ENCODE measurements at places on chromosomes 5 and 9. TPM values are rescaled to one million over a fixed set of nuclear protein-coding genes. Genes with fewer than 3 reads are reported as not detected.

ZBED3 gene
- 6.1 TPM for total RNA-seq

GAS1 gene
- total RNA-seq, result 1.4 TPM

MEF2C gene
- 169 TPM for total RNA-seq

SMIM33 gene
- not detected for total RNA-seq

TLE1 gene
- total RNA-seq, result 92.7 TPM

DNA sequence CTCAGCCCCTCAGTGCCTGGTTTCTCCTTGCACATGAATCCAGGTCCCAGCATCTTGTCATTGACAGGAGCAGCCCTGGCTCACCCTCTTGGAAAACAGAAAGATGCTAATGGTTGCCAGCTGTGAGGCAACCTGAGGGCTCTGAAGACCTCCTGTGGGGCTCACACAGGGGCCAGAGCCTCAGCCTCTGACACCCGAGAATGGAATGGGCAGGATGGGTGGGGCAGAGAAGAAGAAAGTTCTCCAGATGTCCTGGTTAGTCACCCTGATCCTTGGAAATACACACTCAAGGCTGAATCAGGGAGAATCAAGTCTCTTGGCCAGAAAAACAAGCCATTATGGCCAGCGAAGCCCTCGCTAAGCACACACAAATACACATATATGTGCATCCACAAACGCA lies 32.3 kb upstream of the SPATA31E1 start:
- DNase-seq, result no peak

GRCh38 chr5:74865804-74866595 lies at the start of gene FAM169A:
Gene FAM169A (minus strand): TSS chr5:74866387. CDS start chr5:74841676, 24,711 bp downstream.
- DNase-seq, result peak; percentile 28

- DNase-seq, result no peak
Measured at GRCh38 chr5:68683632-68684036, 410.2 kb upstream of the SLC30A5 start.

- DNase-seq, result no peak
Measured at GRCh38 chr5:67969631-67970030, 245.9 kb upstream of the PIK3R1 start.

DNA sequence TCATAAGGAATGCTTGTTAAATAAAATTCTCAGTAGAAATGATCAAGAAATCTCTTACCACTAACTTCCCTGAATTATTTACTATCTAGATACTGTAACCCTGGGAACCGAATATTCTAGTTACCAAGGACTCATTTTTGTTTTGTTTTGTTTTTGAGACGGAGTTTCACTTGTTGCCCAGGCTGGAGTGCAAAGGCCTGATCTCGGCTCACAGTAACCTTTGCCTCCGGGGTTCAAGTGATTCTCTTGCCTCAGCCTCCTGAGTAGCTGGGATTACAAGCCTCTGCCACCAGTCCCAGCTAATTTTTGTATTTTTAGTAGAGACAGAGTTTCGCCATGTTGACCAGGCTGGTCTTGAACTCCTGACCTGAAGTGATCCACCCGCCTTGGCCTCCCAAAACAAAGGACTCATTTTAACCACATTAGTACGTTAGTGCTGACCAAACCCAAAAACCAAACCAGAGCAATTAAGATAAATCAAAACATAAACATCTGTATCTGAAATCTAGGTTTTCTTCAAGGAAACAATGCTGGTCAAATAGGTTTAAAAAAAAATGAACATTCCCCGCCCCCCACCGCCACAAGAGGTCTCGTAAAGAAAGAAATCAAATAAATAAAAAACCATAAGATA lies 3.7 kb downstream of the TXN start:
- DNase-seq, result no peak

GRCh38 chr9:109092051-109092580 lies 27.6 kb downstream of the TMEM245 start:
- DNase-seq, result no peak

- no peak for DNase-seq
Measured at GRCh38 chr5:149383399-149383798, 4.3 kb upstream of the IL17B start.

GRCh38 chr5:131381021-131381420 lies 117.2 kb downstream of the CDC42SE2 start:
- DNase-seq, result no peak

GRCh38 chr5:5979377-5979760 lies 399.0 kb downstream of the MED10 start:
- no peak for DNase-seq

Data from dermis blood vessel endothelial cell (primary cell).